T-helper 22 cell (primary cell): ENCODE measurements at places on chromosomes 3 and 15.

GRCh38 chr3:153210146-153210545 is 48.1 kb downstream of the RAP2B start:
- no peak for DNase-seq

DNA sequence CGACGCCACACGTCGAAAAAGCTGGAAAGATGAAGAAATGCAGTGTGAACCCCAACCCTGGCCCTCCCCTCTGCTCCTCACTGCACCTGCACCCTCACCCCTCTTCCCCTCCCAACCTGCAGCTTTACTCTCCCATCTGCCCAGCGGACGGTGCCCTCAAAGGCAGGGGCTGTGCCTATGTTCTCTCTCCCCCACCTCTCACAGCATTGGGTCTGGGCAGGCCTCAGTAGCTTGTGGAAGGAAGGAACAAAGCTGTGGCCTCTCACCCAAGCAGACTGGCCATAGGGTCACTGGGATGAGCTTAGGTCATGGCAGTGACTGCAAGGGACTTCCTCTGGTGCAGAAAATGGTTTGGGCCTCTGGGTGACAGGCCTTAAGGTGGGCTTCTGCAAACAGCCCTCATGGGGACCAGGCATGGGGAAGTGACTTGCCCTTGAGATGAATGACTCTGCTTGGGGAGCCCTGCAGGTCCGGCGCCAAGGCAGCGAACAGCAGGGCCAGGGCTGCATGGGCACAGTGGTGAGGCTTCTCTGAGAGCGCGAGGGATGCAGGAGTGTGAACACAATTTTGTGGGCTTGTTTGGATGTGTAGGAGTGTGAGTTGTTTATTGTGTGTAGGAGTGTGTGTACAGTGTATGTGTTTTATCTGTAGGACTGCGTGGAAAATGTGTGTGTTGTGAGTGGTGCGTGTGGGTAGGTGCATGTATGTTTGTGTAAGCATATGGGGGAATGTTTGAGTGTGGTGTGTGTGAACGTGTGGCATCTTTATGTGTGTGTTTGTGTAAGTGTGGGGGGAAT is 29.2 kb downstream of the SRPRB start:
- no peak for DNase-seq

- DNase-seq = no peak
Measured at GRCh38 chr3:158350971-158351370, 220.0 kb upstream of the MLF1 start.

- DNase-seq = no peak
Measured at GRCh38 chr15:93052090-93052879, 36.7 kb downstream of the RGMA start.

DNA sequence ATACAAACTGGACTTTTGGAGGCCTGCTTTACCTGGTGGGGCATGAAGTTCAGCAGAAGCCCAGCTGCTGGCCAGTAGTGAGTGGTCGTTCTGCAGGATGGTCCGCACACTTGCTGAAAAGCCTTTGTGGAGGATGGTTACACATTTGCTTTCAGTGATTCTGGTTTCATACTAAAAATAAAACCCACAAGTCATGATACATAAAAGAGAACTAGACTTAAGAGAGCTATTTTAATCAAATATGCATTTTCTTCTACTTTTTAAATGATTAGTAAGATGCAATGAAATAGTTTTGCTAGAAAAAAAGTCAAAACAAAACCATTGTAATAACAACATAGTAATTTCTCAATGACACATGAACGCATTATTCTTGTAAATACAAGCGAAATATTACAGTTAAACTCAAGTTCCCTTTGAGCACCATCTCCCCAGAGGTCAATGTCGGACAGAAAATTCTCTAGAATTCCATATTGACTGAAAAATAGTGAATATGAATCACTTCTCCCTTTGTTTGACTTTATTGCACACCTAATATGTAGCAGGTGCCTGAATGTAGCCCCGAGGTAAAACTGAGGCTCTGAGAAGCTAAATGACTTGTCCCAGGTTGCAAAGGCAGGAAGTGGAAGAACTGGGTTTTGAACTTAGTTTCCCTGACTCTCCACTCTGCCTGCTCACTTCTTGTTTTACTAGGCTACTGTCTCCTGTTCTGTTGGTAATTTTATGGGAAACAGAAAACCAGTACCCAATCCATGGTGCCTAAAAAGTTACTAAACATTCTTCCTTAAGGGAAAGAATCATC is 8.3 kb downstream of the IL5RA start:
- no peak for DNase-seq

DNA sequence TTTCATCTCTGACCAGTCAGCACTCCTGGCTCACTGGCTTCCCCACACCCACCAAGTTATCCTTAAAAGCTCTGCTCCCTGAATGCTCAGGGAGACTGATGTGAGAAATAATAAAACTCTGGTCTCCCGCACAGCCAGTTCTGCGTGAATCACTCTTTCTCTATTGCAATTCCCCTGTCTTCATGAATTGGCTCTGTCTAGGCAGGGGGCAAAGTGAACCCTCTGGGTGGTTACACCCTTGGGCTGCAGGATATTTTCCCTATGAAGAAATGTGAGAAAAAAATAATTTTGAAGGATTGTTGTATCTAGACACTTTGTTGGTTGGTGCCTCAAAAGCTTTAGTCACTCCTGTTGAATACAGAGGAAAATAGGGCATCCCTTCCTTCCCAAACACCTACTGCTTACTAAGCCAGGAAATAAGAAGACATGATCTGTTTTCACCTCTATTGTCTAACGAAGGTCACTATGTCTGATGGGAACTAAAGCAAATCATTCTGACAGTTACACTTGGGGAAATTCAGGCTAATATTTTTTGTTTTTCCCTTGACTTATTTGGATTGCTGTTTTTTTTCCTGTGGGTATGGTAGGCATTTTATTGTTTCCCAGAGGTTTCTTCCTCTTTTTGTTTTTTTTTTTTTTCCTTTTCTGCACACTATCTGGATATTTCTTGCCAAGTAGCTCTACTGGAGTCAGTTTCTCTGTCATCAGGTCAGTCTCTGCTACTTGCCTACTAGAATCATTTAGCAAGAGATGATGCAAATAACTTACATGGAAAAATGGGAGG is 15.3 kb upstream of the TNFSF10 start:
- DNase-seq = no peak

DNA sequence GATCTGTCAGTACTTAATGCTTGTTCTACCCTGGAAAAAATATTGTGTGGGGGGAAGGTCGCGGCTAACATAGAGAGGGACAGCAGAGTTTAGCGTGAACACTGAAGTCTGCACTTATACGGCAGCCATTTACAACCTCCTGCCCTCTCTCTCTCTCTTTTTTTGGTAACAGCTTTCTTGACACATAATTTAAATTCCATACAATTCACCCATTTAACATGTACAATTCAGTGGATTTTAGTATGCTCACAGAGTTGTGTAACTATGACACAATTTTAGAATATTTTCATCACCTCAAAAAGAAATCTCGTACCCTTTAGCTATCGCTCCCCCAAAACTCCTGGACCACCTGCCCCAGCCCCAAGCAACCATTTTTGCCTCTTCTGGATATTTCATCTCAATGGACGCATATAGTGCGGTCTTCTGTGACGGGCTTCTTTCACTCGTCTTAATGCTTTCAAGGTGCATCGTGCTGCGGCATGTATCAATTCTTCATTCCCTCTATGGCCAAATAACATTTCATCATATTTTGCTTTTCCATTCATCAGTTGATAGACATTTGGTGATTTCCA is 141.8 kb downstream of the XXYLT1 start:
- DNase-seq = no peak

- DNase-seq = no peak
Measured at GRCh38 chr3:76044601-76045600, 259.6 kb upstream of the ZNF717 start.

DNA sequence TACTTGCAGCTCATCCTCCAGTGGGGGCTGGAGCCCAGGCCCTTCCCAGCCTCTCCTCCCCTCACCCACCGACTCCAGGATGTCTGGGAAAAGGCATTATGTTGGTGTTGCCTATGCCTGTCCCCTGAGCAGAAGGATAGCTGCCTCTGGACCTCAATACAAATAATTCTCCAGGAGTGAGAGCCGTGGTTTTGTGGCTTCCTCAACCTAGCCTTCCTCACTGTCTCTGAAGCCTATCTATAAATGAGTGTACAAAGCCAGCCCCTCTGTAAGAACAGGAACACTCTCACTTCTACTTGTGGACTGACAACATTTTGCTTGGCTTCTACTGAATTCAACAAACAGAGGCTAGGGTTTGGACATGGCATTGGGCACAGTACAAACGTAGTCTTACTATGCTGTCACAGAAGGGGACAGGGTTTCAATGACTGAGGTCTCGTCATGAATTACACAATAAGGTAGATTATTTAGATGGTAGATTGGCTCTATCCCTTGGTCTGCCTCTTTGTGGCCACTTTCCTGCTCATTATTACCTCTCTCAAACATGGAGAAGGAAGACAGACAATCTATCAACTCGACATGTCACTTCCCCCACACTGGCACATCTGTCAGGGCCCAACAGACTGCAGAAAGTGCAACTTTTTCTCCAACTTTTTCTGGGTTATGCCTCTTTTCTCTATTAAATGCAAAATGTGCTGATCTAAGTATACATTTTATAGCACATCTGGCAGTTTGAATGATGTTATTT is 82.8 kb upstream of the MEX3B start:
- no peak for DNase-seq

DNA sequence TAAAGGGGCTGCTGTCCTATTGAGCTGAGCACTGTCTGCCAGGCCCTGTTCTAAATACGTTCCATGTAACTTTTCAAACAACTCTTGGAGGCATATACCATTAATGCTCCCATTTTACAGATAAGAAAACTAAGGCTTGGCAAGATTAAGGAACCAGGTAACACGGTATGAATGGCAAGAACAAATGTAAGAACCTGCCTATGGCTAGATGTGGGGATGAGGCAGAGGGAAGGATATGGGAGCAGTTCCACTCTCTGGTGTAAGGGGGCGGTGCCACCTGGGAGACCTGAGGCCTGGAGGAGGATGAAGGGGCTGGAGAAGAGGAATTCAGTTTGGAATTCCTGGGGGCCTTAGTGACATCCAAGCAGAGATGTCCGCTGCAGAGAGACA is 3.8 kb upstream of the LMAN1L start:
- DNase-seq = no peak

DNA sequence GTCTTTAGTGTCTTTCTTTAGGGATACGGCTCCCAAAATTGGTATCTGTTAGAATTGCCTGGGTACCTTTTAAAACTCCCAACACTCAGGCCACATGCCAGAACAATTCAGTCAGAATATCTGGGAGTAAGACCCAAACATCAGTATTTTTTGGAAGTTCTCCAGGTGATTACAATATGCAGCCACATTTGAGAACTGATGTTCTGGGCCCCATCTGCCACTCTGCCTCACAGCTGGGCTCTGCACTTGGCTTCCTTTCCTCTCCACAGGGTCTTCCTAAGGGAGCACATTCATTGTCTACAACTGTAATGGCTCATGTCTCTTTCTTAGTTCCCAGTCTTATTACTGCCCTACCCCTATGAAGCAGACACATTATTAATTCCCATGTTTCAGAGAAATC is 394.5 kb downstream of the MFSD1 start:
- no peak for DNase-seq
